Suppressor macrophage treated with lipopolysaccharide for 4 hours (primary cell): ENCODE measurements at places on chromosomes 4 and X.
A peak's percentile ranks its signal among the peaks of the same experiment; 100 is the strongest.

- peak; percentile 95 for DNase-seq
These were observed at the start of the genes GLA and HNRNPH2 for GRCh38 chrX:101407748-101408531. Gene GLA, minus strand, starts transcription at chrX:101407925. Its CDS starts 22 bp downstream, at chrX:101407903. Gene HNRNPH2, plus strand, starts transcription at chrX:101408222. Its CDS starts 3,767 bp downstream, at chrX:101411989.

DNA sequence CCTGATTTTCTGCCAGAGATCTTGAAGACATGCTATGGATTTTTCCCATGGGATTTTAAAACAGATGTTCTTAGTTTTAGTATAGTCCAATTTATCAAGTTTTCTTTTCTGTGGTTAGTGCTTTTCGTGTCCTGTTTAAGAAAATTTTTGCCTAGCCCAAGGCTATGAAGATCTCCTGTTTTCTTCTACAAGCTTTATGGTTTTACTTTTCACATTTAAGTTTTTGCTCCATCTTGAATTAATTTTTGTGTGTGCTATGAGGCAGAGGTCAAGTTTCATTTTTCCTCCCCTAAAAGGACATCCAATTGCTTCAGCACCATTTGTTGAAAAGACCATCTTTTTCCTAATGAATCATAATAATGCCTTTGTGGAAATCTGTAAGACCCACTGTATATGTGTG, 65.6 kb downstream of the POLR2B start:
- DNase-seq, result no peak

- DNase-seq, result peak; percentile 70
These were observed 18.3 kb downstream of the CD99L2 start for GRCh38 chrX:150879855-150880807.

DNA sequence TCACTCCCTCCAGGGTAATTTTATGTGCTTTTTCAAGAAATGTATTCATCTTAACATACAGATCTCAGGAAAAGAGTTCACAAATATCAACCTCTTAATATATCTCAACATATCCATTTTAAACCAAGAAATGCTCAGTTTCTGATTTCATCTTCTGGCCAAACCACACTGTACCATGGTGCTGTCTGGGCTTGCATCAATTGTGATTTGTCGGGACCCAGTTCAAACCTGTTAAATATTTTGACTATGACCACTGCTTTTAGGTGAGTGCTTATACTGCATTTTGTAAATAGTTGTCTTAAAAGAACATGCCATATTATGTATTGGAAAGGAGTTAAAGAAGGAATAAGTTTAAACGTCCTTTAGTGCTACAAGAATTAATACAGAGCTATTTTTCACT, 352.1 kb downstream of the SPOCK3 start:
- no peak for DNase-seq

- DNase-seq, result no peak
These were observed 2143.5 kb upstream of the AGA start for GRCh38 chr4:179585761-179586160.

GRCh38 chr4:173527103-173527891, 2.7 kb downstream of the HAND2 start:
- no peak for DNase-seq

DNA sequence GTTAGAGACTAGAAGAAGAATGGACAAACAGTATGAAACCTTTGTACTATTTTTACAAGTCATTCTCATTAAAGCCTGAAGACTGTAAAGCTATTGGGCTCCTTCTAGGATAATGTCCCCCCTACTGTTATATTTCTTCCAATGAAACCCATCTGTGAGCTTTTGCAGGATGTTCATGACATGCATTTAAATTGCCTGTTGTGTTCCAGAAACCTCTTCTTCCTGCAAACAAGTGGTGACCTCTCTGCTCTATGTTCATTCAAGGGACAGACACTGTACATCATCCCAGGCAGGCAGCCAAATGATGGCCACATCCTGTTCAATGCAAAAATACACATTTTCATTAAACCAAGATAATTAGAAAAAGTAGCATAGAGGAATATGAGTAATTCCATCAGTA, 128.0 kb downstream of the C4orf33 start:
- no peak for DNase-seq

- DNase-seq, result no peak
These were observed 1264.7 kb downstream of the PCDH7 start for GRCh38 chr4:31984872-31985271.

GRCh38 chrX:119638725-119639471, 32.7 kb upstream of the NKRF start:
- peak; percentile 79 for DNase-seq

DNA sequence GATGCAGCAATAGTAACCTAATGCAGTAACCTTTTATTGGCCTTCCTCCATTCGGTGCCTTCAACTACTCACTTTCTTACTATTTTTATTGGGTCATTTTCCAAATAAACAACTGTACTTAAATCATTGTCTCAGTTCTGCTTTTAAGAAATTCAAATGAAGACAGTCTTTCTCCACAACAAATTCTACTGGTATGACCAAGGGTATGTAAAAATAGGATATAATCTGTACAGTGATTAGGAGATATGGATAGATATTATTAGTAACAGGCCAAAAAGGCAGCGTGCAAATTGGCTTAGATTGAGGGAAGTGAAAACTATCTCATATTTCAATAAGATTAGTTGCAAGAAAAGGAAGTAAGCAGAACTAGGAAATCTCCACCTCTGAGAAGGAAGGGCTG, 177.4 kb upstream of the PPP1R2C start:
- DNase-seq, result peak; percentile 23

DNA sequence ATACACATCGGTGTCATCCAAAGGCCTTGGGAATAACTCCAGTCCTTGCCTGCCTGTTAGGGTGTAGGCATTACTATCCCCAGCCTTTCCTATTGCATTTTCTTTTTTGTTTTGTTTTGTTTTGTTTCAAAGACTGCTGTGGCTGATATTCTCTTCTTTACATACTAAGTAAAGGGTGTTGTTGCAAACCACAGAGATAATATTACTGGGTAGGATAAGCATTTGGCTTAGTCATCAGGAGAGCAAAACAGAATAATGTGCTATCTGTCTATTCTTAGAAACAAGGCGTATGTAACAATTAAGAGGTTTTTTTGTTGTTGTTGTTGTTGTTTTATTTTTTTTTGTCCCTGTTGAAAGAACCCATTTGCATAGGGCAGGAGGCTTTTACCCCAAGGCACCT, 41.8 kb downstream of the UGT2B28 start:
- no peak for DNase-seq

DNA sequence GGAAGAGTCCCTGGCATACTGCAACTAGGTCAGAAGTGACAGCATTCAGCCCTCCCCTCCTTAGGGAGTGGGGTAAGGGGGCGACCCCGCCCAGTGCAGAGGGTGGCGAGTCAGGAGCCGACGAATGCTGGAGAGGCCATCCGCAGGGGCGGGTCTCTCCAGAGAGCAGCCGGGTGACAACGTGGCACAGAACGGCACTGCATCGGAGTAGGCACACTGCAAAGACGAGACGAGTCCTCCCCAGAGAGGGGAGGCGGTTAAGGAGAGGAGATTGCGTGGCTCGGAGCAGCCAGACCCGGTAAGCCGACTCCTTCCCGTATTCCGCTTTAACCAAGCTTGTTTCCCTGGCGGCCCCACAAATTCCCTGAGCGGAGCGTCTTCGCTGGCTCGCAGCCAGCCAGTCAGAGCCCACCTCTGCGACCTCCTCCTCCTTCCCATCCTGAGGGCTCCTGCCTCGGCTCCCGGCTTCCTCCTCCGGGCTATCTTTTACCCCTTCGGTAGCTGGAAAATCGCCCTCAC, 54.9 kb downstream of the LINC00632 start:
- no peak for DNase-seq

DNA sequence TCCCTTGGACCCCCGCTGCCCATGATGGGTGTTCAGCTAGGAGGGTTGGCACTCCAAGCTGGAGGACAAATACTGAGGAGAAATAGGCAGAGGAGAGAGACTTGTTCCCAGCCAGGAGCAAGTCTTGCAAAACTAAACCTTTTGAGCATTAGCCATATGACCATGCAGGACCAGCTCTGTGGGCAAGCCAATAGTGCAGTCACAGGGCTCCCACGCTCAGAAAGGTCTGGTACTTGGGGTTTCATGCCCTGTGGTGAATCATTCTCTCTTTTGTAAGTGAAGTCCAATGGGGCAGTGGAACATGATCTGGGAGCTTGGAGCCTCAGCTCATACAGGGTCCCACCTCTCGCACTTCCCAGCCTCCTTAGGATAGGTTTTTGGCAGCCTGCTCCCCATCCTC, 300.9 kb downstream of the BCOR start:
- peak; percentile 25 for DNase-seq

DNA sequence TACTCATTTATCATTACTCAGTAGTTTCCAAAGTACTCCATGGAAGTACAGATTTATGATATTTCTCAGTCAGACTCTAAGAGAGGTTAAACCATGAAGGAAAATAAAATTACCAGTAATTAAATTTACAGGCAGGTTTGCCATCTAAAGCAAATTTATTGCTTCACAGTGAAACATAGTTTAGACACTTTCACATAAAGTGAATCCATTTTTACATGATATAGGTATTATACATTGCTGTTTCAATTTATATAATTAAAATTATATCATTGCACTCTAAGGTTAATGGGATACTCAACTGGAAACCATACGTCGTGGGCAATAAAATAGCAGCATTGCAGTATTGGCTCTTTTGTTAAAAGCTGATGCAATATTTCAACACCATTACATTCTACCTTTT, 202.8 kb downstream of the SLIT2 start:
- DNase-seq, result no peak

- DNase-seq, result no peak
These were observed 6.6 kb upstream of the MAGEB17 start for GRCh38 chrX:16160729-16161128.

DNA sequence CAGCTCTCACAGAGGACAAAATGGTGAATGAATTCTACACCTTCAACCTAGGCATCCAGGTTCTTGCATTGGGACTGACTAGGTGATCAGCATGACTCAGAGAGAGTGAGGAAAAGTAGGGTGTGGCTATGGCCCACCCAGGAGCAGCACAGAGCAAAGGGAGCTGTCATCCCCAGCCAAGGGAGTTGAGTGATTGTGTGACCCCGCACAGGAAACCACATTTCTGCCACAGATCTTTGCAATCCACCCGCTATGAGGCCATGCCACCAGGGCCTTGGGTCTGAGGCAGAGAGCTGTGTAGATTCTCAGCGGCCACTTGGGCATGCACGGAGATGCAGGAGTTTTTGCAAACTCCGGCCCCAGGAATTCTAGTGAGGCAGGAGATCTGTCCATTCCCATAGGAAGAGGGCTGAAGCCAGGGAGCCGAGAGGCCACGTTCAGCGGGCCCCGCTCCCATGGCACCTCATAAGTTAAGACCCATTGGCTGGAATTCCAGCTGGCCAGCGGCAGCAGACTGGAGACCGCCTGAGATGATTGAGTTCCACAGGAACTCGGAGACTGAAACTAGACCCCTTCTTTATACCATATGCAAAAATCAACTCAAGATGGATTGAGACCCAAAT, 75.9 kb downstream of the NAA11 start:
- no peak for DNase-seq
